ENCODE measurements at places on chromosomes 6 and 20.

GRCh38 chr6:15341311-15342001, 95.6 kb downstream of the JARID2 start:
- no peak for DNase-seq

DNA sequence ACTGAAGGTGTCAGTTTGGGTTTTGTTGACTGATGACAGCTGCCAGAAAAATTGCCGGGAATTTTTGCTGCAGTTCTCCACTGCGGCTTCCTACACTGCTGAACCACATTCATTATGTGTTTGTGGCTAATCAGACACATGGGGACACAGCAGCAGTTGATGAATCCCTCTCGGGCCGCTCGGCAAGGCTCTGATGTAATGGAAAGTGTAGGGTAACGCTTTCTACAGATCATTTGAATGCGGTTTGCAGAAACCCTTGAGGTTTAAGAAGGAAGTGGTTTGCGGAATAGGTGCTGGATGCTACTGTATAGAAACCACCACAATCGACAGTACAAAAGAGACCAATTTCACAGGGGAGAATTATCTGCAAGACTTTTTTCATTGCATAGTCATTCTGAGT, 138.7 kb upstream of the SASH1 start:
- DNase-seq = peak; percentile 44

DNA sequence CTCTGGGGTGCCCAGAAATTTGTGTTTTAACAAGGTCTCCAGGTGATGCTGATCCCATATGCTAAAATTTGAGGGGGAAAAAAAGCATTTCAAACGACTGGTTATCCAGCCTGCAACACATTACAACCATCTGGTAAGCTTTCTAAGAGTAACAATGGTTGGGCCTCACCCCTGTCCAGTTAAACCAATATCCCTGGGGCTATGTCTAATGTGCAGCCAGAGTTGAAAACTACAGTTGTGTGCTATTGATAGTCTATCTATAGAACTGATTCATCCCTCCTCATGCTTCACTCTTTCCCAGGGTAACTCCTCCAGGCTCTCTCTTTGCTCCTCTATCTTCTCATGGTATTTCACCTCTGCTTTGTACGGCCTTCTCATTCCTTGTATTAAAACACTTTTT, 458.3 kb downstream of the MMUT start:
- no peak for DNase-seq

DNA sequence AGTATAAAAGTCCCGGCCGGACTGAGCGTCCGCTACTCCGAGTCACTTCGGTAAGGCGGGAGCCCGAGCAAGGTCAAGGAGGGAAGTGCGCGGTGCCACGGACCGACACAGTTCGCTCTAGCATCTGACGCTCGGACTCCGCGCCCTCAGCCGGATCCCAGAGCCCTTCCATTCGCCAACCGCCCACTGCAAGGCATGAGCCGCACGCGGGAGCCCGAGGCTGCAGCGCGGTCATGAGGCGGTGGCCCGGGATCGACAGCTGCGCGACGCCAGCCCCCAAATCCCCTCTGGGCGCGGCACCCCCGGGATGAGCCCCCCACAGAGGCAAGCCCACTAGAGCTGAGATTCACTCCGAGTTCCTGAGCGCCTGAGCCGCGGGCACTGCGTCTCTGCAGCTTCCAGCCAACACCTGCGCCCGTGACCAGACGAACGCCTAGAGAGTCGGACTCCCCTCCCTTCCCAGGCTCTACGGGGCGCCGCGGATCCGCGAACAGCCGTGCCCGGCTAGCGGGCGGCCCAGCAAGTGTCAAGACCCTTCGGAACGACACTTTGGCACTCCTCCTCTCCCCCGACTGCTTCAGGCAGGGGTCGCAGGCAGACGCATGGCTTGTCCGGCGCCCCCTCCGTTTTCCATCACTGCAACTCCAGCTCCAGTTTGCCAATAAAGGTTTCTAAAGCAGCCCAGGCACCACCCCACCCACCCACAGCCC, 725 bp upstream of the ISM1 start:
- DNase-seq = peak; percentile 15

DNA sequence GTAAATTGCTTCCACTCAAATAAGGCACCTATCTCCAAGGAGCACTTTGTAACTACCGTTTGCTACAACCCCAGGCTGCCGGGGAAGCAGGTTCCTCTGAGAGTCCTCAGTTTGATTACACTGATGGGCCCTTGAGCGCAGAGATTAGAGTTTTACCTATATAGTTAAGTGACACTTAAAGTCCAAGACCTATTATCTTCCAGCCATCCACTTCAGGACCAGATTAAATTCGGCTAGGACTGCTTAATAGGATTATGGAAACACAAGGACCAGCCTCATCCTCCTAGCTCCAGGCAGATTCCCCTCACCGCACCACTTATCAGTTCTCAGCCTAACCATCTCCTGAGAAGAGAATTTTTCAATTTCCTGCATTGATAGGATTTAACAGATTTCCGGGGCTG, 64.7 kb upstream of the TIAM2 start:
- no peak for DNase-seq

- DNase-seq = no peak
Measured at GRCh38 chr6:107564589-107564951, 74.7 kb downstream of the SOBP start.

- no peak for DNase-seq
Measured at GRCh38 chr6:72968704-72969103, 256.6 kb downstream of the KHDC1L start.

DNA sequence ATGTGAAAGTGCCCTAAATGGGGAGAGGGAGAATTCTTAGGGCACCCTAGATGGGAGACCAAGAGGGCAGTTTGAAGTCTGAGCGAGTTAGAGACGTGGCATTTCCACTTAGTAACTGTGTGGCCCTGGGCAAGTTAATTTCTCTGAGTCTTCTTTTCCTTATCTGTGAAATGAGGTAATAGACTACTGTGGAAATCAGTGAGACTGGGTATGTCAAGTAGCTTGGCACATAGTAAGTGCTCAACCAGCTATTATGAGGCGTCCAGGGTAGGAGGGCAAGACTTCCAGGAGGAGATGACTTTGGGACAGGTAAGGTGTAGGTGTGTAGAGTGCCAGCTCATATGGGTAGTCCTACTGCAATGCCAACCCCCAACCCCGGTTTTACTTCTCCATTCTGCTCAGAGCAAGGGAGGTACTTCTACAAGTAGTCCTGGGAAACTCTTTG, 770 bp downstream of the KIF3B start:
- DNase-seq = no peak

GRCh38 chr6:156060013-156060412, 604.4 kb upstream of the NOX3 start:
- DNase-seq = no peak

- no peak for DNase-seq
Measured at GRCh38 chr6:121443971-121444541, 8.6 kb downstream of the GJA1 start.

DNA sequence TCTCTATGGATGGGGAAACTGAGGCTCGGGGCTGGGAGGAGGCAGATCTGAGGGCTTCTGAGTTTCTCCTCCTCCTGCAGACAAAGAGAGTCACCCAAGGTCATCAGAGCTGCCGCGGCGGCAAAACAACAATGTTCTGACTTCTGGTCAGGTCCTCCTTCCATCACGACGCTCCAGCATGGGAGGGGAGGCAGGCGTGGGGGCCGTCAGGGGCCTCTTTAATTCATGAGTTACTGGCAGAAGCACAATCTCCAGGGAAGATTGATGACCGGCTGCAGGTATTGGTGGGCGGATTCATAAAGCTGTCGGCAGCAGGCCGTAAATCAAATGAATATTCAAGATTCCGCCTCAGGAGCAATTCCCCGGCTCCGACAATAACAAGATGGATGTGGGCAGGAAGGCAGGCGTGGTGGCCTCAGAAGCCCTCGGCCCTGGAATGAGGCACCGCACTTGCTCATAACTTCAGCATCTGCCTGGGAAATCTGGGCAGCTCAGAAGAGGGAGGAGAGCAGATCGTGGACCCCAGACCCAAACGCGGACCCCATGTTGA, 19.1 kb downstream of the PCK1 start:
- DNase-seq = no peak

- DNase-seq = no peak
Measured at GRCh38 chr6:146041282-146041681, 12.4 kb downstream of the GRM1 start.

DNA sequence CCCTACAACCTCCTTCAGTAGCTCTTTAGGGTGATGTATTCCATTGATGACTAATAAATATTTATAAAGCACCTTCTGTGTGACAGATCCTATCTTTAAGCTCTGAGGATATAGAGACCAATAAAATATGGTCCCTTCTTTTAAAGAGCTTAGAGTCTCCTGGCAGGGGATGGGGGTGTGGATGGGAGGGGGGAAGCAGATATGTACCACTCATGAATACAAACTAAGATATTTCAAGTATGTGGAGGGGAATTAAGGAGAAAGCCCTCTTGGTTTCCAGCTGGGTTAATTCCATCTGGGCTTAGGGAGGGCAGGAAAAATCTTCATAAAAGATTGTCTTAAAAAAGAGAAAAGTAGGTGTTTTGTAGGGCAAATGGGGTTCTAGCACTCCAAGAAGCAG, 21.6 kb upstream of the FBXO9 start:
- DNase-seq = no peak

- no peak for DNase-seq
Measured at GRCh38 chr20:37295001-37295400, 5.5 kb downstream of the MANBAL start.

- DNase-seq = no peak
Measured at GRCh38 chr20:42379385-42379784, 761.2 kb upstream of the CHD6 start.

DNA sequence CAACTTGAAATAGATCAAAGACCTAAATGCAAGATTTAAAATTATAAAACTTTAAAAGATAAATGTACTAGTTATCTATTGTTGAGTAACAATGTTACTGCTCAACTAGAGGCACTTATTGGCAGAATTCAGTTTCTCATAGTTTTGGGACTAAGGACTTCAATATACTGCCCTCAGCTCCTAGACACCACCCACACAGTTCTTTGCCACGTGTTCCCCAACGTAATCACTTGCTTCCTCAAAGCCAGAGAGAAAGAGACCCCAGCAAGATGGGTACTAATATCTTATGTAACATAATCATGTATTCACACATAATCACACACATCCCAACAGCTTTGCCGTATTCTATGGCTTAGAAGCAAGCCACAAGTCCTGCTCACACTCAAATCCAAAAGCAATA, 50.3 kb upstream of the SLC22A16 start:
- DNase-seq = no peak

GRCh38 chr6:166800137-166800536, 156.2 kb downstream of the RNASET2 start:
- DNase-seq = no peak

- DNase-seq = no peak
Measured at GRCh38 chr20:48211847-48212246, 426.6 kb upstream of the SULF2 start.

DNA sequence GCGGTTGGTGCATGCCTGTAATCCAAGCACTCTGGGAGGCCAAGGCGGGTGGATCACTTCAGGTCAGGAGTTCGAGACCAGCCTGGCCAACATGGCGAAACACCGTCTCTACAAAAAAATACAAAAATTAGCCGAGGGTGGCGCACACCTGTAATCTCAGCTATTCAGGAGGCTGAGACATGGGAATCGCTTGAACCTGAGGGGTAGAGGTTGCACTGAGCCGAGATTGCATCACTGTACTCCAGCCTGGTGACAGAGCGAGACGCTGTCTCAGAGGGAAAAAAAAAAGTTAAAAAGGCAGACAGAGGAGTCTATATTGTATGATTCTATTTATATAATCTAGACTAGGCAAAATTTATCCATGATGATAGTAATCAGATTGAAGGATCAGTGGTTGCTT, 27.3 kb upstream of the PLCG1 start:
- no peak for DNase-seq

- no peak for DNase-seq
Measured at GRCh38 chr6:118485601-118486550, 62.2 kb upstream of the PLN start.

DNA sequence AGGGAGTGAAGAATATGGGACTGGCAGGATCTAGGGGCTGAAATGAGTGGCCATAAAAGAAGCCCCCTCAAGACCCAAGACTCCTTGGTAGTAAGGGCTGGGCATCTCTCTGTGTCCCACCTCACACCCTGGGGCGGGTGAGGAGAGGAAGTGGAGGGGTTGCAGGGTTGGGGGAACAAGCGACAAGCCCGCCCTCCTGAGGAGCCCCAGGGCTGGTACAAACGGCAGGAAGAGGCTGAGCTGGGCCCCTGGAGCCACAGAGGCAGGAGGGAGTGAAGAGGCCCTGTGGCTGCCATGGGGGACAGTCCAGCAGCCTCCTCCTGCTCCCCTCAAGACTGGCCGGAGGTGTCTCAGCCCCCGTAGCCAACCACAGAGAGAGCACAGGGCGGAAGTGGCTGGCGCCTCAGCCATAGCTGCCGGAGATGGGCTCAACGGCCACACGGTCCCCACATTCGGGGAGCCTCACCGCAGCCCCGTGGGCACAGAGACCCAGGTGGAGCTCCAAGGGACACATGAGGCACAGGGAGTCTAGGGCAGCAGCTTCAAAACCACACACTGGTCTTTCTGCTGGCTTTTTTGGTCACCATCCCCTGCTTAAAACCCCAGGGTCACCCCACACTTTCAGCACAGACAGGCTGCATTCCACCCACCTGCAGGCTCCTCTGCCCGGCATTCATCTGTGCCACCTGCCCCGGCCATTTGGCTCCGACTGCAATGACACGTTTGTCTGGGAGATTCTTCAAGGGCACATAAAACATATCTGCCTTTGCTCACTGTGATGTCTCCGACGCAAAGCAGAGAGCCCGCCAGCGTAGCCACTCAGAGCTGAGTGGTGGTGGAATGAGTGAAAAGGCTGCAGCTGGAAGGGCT, 524 bp downstream of the C20orf203 start:
- DNase-seq = peak; percentile 19

DNA sequence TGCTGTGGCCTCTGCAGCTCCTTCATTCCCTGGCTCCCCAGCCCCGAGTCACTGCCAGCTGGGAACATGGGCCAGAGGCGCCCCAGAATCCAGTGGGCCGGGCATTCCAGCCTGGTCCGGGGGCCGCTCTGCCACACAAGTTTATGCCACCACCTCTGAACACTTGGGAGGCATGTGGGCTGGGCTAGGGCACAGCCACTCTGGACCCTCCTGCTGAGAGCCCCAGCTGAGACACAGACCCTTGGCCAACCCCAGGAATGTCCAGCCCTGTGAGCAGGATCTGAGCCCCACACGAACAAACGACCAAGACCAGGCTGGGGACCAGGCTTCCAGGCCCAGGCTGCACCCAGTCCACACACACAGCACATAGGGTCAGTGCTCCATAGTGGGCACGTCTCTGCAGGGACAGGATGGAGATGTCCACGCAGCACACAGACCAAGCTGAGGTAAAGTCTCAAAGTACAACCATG, 33.0 kb downstream of the YTHDF1 start:
- no peak for DNase-seq

- DNase-seq = no peak
Measured at GRCh38 chr6:136427378-136427717, 122.9 kb downstream of the MAP7 start.

- DNase-seq = no peak
Measured at GRCh38 chr6:64732888-64733287, 974.1 kb downstream of the EYS start.

GRCh38 chr20:17721802-17722486, 22.2 kb downstream of the BANF2 start:
- no peak for DNase-seq

- no peak for DNase-seq
Measured at GRCh38 chr6:124671324-124671723, 290.9 kb upstream of the RNF217 start.
